Stimulated activated CD4-positive, alpha-beta T cell treated with anti-CD3 and anti-CD28 coated beads, Interleukin-4, amount 100 ng/mL, for 48 hours (primary cell): ENCODE measurements at places on chromosomes 11 and 22.
A peak's percentile ranks its signal among the peaks of the same experiment; 100 is the strongest.

DNA sequence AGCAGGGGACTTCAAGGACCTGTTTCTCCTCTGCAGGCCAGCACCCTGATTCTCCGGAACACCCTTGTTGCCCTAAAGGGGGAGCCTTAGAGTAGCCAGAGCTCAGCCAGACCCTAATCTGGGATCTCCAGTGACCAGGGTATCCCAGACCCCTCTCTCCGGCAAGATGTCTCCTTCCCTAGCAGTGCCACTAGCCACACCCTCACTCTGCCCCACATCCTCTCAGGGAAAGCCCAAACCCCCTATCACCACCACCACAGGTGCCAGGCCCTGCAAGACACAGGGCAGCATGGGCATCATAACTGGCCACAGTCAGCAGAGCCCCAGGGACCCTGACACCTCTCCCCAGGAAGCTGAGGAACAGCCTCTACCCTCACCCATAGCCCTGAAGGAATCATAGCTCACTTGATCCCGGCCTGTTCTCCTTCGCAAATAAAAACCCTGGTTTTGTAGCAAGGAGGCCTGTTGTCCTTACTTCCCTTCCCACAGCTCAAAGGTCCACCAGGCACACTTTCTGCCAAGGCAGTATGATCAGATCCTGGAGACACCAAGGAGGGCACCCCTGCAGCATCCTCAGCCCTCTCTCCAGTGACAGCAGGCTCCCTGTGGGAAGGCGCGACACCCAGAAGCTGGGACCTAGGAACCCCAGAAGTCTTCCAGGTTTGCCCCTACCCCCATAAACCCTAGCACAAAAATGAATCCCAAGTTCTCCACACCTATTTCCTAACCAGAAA is 4.6 kb downstream of the CFL1 start:
- DNase-seq = no peak

DNA sequence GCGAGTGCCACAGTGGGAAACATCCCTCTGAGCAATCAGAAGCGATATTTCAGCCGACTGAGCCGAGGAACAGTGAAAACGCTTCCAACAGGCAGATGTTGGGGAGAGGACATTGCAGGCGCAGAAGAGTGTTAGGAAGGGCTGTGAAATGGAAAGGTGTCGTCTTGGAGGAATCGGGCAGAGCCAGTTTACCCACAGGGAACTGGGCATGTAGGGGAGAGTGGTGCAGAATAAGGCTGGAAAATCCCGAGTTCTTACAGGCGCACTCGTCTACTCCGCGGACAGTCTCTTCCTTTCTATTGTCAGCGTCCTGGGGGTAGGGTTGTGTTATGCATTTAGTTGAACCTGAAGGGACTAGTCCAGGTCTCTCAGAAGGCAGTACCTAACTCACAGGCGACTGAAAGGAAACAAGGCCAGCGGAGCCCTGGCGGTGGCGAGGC is 1.1 kb upstream of the APLP2 start:
- no peak for DNase-seq

DNA sequence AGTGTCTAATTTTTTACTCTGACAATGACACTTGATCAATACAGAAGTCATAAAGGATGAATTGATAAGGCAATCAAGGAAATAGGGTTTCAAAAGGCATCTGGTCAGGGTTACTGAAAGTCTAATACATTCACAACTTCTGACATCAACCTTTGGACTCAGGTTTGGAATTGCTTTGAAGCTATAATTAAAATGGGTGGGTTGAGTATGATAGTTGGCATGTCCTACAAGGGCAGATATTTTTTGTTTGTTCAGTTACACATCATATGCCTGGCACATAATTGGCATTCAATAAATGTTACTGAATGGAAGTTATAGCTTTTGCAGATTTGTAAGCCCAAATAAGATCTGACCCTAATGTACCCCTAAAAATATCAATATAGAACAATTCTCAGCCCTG is 7.3 kb upstream of the FUT4 start:
- no peak for DNase-seq

- DNase-seq = no peak
Observed at GRCh38 chr22:44531487-44531886, 33.5 kb upstream of the RTL6 start.

DNA sequence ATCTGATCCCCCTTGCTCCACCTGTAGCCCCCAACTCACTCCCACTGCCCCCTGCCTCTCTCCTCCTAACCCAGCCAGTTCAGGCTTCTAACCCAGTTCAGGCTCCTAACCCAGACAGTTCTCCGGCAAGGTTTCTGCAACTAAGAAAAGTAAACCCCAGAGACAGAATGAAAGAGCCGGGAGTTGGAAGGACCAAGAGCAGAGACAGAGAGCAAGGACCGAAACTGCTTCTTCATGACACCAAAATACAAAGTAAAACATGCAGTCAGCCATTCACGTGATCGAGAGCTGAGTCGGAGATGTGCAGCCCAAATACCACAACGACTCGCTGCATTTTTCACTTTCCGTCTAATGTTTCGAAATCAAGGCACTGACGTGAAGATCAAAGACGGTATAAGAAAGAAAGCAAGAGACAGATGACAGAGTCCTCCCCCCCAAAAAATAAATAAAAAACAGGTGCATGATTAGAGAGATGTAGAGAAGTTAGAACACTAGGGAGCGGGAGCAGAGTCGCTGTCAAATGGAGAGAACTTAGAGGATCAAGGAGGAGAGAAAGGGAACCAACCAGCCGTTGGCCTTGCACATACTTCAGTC is 884 bp downstream of the IL10RA start:
- peak; percentile 63 for DNase-seq

DNA sequence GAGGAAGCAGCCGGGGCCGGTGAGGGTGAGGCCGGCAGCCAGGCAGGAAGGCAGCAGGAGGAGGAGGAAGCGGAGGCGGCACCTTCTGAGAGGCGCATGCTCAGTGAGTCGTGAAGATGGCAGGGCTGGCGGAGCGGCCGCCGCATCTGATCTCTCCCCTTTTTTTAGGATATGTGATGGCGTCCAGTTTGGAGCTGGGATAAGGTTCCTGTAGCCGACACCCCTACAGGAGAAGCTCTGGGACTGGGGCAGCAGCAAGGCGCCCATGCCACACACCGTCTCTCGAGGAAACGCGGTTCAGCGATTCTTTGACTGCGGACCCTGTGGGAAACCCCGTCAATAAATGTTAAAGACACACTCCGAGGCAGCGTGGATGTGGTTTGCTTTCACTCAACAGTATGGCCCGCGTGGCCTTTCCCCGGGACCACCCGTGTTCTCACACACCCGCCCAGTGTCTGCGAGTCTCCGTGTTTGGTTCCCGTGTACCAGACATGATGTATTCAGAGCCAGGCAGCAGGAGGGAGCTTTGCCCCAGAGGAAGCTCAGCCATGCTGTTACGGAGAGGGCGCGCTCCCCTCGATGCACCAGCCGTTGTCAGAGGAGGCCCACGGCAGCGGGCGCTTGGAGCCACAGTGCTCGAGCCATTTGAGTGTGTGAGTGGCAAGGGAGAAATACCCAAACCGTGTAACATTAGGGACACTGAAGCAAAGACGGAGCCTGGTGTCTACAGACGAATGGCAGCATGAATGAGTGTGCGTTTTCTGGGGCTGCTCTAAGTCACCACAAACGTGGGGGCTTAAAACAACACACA is 27.7 kb upstream of the PARVB start:
- peak; percentile 56 for DNase-seq

GRCh38 chr11:62602141-62603071 is 741 bp upstream of the MTA2 start:
- DNase-seq = no peak

DNA sequence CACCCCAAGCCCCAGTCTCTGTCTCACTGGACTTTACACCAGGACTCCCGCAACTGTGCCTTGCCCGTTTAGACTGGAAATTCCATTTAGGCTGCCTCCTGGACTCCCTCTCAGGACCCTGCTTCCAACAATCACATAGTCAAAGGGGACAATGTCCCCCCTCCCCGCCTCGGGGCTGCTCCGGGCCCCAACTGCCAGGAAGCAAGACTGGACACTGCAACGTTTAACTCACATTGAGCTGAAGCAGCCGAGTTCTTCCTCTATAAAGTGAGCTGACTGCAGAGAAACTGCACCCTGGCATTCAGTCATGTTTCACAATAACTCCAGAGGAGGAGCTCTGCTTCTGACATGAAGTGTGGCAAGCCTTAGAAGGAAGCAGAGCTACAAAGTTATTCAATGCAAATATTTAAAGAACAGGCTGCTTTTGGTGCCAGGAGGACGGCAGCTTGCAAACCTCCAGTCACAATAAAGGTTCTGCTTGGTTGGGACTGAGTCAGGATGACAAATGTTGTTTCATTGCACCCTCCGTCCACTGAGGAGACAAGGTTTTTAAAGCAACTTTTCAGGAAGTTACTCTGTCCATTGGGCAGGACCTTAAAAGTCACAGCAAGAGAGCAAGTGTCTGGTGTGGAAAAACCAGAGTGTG is 19.9 kb downstream of the PACSIN2 start:
- no peak for DNase-seq

DNA sequence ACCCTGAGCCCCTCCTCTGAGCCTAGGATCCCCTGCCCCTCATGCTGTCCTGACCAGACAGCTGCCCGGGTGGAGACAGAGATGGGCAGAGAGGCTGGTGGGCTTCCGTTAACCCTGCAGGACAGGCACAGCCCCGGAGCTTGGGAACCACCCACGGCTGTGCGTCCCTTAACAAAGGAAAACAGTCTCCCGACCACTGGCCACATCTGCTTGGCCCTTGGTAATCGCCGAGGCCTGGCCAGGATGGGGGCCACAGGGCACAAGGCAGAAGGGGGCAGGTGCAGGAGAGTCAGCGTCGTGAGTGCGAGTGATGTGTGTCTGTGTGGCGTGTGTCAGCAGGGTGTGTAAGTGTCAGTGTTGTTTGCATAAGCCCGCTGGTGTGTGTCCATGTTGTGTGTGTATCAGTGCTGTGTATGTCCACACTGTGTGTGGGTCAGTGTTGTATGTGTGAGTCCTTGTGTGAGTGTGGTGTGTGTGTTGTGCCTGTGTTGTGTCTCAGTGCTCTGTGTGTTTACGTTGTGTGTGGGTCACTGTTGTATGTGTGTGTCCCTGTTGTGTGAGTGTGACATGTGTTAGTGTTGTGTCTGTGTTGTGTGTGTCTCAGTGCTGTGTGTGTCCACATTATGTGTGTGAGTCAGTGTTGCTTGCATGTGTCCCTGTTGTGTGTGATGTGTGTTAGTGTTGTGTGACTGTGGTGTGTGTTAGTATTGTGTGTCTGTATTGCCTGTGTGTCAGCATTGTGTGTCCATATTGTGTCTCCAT is 369.5 kb downstream of the BRD1 start:
- no peak for DNase-seq
